ENCODE measurements at places on chromosomes 5 and 9.

DNA sequence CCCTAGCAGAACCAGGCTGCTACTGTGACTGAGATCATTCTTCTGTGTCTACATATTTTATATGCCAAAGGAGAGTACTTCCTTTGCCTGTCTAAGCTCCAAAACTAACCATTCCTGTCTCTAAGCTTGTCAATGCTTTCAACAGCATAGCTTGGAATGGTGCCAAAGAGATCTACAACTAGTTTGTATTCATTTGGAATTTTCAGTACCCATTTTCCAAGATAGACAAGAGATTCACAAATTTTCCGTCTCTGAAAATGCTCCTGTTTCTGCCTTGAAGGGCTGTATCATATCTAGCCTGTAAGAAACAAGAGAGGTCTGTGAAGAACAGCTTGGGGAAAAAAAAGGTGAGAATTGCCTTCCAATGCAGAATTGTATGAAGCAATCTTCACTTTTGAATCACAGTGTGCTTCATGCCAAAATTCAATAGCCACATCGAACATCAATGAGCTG, 334.4 kb upstream of the ACTBL2 start:
- DNase-seq, result no peak

DNA sequence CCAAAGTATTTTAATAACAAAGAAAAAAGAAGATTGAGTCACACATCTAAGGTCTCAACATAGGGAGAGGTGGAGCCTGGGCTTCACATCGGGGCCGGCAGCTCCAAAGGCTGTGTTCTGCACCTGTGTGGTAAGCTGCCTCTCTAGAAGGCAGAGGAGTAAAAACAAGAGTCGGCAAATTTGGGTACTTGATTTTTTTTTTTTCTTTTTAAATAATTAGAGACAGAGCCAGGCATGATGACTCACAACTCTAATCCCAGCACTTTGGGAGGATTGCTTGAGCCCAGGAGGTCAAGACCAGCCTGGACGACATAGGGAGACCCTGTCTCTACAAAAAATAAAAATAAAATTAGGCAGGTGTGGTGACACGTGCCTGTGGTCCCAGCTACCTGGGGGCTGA, 4.7 kb downstream of the URM1 start:
- no peak for DNase-seq

DNA sequence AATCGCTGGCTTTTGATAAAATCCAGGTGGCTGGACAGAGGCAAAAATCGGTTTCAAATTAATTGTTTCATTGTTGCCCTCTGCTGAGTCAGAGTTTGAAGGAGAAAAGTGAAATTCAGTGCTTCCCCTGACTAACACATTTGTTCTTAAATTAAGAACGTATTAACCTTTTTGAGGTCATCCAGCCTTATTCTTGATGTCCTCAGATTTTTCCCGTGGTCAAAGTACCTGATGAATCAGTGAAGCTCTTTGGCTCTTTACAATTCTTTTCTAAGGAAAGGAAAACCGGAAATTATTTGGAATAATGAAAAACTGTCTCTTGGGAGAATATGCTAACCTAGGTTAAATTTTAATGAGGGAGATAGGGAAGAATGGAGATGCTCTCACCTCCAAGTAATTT, 21.6 kb downstream of the OSMR start:
- no peak for DNase-seq

DNA sequence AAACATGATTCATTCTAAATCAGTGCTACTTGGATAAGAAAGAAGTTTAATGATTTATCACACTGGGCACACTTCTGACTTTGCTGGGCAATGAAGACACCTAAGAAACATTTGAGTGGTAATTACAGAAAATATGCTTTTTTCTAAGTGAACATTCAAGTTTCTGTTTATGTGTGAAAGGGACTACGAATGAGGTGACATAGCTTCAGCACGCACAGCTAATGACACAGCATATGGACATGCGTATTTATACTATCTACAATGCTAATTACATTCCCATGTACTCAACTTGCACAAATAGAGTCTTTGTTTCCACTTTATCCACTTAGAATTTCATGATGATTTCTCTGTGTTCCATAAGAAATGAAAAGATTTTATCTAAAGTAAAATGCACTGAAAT, 40.6 kb downstream of the FREM1 start:
- no peak for DNase-seq

DNA sequence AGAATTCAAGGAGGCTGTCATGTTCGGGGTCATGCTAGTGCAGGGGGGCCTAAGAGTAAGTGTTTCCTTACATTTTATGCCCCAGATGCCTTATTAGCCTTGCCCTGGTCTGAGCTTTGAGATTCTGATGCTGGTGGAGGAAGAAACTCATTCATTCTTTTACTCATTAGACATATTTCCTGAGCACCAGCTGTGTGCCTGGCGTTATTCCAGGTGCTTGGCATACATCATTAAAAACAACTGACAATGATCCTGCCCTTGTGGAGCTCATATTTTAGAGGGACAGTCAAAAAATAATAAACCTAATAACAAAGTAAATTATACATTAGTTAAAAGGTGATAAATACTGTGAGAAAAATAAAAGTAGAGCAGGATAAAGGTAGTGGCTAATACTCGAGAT, 138.9 kb upstream of the SGCD start:
- DNase-seq, result no peak

DNA sequence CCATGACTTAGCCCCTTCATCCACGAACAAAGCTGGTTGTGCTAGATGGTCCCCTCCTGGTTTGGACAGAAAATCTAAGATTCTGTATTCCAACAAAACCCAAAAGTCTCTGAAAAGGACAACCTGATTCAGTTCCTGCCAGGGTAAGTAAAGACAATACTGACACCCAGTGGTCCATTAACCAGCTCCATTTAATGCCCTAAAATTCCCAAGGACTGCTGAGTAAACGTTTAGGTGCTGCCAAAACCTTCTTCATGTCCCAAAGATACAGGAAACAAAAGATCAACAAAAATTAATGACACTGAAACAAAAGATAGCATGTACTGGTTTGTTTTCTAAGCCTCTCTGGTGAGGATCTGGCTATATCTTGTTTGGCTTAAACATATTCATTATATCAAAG, 25.3 kb upstream of the PPP1R2B start:
- DNase-seq, result no peak

DNA sequence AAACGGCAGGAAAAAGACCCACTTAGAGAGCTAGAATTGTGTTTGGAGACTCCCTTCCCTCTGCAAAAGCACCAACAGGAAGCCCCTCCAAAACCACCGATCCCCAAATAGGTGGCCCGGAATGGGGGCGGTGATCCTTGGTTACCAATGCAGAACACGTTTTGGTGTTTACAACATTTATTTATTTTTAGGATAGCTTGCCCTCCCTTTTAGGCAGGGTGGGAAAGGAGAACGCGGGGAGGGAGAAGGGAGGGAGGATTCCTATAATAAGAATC, 579 bp upstream of the NTRK2 start:
- DNase-seq, result no peak

- DNase-seq, result no peak
Observed at GRCh38 chr5:128487041-128487440, 51.0 kb downstream of the FBN2 start.

DNA sequence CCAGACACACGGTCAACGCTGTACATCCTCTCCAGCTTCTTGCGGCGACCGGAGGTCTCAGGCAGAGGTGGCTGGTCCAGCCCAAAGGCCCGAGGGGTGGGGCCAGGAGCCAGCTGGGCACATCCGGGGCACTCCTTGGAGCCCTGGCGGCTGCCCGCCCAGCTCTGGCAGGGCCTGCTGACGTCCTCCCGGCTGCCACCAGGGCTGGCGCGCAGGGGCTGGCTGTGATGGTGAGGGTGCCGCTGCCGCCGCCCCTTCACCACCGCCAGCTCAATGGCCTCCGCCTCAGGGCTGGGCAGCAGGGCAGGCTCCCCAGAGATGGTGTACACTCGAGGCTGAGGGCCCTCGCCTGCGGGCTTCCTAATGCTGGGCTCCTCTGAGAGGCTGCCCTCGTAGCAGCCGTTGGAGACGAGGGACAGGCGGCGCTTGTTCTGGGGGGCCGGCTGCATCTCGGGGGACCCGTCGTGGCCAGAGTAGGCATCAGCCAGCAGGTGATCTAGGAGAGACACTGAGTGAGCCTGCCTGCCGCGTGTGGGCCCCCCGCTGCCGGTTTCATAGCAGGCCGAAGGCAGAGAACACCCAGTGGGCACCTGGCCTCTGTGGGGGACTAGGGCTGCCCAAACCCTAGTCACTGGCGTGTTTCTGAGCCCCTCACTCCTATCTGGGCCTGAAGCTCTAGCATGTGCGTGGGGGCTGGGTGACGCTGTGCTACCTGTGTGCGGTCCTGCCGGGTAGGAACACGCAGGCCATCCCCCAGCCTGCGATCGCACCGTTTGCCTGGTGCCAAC, 1.5 kb downstream of the NSMF start:
- no peak for DNase-seq

DNA sequence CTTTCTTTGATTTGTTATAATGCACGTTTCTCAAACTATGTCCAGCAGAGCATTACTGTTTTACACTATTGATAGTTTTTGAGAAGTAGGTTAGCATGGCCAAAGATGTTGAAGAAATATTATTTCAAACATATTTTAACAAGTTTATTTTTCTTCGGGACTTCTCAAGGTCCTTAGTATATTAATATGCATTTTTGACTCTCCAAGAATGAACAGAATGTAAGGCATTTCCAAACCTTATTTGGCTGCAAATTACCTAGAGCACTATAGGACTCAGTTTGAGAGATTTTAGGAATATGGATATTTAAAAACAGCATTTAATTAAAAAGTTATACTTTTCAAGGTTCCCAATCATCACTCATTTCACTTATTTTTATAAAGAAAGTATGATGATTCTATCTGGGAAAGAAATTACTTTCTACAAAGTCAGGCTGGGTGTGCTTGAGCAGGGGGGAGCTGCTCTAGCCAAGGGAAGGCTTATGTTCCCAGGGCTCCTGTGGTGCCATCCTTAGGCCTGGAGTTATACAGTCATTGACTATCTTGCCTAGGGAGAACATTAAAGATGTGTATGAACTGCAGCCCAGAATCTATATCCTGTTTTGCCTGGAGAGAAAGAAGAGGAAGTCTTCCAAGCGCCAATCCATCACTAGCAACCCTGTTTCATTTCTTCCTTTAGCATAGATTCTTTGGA, 27.6 kb upstream of the NREP start:
- DNase-seq, result no peak

DNA sequence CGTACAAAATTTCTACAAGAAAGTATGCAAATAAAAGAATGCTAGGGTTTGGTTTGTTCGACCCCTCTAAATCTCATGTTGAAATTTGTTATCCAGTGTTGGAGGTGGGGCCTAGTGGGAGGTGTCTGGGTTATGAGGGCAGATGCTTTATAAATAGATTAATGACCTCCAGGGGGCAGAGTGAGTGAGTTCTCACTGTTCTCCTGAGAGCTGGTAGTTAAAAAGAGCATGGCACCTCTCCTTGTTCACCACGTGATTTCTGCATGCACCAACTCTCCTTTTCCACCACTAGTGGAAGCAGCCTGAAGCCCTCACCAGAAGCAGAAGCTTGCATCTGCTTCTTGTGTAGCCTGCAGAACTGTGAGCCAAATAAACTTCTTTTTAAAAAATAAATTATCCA, 50.4 kb upstream of the FAM170A start:
- no peak for DNase-seq

- DNase-seq, result no peak
Observed at GRCh38 chr9:116608064-116608463, 79.0 kb upstream of the TRIM32 start.

DNA sequence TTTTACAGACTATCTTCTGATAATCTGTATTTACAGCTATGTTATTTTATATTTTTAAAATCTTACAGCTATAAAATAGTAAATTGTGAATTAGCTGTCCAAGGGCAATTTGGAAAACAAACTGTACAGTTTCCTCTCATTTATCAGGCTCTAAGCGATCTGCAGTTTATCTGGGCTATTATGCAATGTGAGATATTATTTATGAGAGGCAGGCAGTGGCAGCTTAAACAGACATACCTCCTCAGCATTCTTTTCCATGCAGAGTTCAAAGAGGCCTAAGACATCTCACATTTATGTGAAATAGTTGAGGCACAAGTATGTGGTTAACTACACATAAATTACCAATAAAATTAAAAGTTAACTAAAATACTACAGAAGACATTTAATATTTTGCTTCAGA, 10.2 kb downstream of the NIPSNAP3B start:
- no peak for DNase-seq

DNA sequence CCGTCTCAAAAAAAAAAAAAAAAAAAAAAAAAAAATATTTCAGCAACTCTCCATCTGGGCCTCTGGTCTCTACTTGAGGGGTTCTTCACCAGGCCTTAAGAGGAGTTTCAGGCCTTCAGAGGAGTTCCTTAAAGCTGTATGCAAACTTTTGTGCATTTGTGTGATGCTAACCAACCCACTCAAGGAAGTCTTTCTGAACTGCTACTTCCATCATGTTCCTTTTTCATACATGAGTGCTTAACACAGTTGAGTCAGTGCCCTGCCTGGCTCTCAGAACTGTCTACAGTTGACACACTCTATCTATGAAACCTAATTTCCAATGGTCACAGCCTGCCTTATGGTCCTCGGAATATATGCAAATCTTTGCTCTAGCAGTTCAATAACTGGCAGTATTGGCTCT, 146.5 kb downstream of the MEF2C start:
- DNase-seq, result no peak

DNA sequence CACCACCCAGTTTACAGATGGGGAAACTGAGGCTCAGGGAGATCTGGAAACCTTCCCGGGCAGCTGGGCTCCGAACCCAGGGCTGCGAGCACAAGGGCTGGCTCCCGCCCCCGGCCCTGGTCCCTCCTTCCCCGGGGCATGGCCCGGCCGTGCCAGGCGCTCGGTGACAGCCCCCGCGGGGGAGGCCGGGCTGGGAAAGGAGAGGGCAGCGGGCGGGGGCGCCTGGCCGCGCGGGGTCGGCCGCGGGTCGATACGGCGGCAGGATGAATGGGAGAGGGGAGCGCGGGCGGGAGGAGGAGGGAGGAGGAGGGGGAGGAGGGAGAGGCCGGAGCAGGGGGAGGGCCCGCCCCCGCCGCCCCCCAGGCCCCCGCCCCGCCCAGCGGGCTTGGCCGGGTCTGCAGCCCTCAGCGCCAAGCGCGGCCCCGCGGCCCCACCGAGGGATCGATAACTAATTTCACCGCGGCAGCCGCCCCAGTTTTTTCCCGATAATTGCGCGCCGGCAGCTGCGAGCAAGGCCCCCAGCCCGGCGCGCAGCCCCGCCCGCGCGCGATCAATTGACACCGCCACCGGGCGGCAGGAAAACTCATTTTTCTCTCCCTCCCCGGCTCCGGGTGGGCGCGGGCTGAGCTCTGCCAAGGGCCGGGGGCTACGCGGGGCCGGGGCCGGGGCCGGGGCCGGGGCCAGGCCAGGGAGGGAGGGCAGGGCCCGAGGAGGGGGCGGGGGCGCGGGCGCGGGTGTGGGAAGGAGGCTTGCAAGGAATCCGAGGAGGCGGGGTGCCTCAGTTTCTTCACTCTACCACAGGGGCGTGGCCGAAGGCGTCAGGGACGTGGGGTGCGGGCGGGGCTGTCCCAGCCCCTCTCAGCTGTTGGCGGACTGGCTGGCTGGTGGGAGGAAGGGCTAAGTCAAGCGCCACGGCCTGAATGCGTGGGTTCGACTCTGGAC, 52.1 kb downstream of the C9orf50 start:
- DNase-seq, result no peak

DNA sequence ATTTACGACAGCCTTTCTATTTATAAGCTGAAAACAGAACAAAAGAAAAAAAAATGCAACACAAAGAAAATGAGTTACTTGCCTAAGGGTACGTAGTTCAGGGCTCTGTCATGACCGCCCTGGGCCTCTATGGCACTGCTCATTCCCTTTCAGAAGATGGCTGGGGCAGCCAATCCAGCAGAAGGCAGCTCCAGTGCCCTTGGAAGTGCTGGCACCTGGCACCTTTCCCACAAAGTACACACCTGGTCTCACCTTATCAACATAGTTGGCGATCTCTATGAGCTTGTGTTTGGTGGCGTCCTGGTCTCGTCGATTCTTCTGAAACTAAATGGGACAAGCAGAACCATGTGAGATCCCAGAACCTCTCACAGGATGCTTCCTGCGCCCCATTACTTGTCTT, 53.2 kb downstream of the NIPAL4 start:
- DNase-seq, result peak; percentile 41
